ENCODE measurements at places on chromosomes 12 and 14.

DNA sequence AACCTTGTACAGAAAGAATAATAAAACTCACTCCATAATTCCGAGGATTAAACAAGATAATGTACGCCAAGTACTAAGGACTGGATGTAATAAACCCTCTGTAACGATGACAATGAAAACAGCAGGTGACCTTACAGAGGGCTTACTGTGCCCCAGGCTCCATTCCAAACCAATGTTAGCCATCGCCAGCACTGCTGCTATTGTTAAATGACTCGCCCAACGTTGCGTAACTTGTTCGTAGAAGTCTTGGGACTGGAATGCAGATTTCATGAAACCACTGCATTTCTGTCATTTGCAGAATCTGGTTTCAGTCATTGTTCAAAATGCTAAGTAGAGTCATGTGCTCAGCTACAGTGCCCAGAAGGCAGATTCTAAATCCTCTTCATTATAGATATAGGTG lies 728 bp upstream of the STON2 start:
- no peak for DNase-seq

- no peak for DNase-seq
Measured at GRCh38 chr12:64180951-64181350, 41.1 kb downstream of the KICS2 start.

DNA sequence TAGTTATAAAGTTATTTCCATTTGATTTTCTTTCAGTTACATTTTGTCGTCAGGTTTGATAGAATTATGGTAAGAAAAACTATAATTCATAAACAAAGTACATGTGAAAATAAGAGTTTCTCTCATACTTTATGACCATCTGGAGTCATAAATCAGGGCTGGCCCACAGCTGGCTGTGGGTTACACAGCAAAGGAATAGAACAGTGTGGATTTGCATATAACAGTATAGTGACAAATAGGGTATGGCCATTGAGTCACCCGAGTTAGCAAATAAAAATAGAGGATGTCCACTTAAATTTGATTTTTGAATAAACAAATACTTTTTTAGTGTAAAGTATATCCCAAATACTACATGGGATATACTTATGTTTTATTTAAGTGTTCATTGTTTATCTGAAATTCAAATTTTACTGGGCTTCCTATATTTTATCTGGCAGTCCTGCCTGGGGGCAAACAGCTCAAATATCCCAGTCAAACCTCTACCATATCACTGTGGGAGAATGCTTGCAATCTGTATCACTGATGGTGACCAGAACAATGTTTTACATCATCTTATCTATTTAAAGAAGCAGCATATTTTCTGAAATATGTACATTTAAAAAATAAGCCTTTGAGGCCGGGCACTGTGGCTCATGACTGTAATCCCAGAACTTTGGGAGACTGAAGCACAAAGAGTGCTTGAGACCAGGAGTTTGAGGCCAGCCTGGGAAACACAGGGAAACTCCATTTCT lies 65.5 kb downstream of the KSR2 start:
- DNase-seq: no peak

DNA sequence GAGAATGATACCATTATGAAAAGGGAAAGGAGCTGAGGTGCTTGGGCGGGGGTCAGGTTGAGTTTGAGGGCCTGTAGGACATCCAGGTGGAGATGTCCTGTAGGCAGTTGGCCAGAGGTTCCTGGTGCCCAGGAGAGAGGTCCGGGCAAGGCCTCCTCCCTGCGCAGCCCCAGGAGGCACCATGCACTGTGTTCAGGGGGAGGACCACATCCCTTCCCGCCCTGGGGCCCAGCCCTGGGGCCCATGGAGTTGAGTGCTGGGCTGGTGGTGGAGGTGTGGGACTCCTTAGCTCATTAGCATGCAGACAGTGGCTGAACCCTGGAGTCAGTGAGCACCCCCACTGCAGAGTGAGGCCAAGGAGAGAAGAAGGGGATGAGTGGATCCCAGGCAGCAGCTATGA lies 5.7 kb upstream of the FAIM2 start:
- DNase-seq: no peak

DNA sequence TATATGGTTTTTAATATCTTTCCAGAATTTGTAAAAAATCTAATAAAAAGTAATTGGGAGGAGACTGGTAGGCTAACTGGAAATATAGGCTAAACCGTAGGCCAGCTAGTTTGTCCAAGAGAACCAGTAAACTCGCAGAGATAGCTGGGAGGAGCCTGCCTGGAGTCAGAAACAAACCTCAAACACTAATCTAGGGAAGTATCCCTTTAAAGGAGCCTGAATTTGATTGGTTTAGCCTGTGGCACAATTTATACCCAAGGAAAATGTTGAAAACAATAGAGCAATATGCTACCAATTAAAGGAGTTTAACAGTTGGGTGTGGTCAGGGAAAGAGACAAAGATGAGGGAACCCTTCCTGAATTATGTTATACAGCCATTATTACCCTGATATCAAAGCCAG lies 109.6 kb downstream of the EML5 start:
- no peak for DNase-seq

DNA sequence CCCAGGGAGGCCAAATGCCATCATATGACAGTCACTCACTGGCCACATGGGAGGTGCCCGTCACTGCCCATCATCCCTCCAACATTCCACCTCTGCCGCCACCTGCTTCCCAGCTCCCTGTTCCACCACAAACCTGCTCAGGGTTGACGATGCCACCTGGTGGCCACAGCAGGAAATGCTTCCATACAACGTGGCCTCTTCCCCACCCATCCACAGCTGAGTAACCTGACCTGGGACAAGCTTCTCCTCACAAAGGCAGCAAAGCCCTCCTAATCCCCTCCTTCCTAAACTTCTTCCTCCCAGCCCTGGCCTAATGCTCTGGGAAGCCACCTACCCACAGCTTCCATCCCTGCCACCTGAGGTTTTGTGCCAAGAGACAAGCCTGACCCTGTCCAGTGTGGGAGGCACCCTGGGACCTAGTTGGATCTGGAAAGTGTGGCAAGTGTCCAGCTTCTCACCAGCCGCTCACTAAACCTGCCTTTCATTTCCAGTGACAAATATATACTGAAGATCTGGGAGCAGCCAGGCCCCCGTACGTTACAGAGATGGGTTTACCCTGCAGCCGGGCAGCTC lies 4.3 kb downstream of the DEGS2 start:
- no peak for DNase-seq

- DNase-seq: no peak
Measured at GRCh38 chr12:89845366-89845765, 136.7 kb upstream of the ATP2B1 start.

DNA sequence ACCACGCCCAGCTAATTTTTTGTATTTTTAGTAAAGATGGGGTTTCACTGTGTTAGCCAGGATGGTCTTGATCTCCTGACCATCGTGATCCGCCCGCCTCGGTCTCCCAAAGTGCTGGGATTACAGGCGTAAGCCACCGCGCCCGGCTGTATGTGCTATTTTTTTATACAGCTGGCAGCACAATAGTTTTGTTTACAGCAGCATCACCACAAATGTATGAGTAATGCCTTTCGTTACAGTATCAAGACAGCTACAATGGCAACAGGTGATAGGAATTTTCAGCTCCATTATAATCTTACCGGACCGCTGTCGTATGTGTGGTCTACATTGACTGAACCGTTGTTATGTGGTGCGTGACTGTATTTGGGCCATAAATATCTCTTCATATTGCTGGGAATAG lies 11.6 kb upstream of the MDM2 start:
- no peak for DNase-seq

- no peak for DNase-seq
Measured at GRCh38 chr12:78418919-78419318, 445.7 kb upstream of the SYT1 start.

GRCh38 chr14:53260286-53260685 lies 107.2 kb upstream of the DDHD1 start:
- DNase-seq: no peak

DNA sequence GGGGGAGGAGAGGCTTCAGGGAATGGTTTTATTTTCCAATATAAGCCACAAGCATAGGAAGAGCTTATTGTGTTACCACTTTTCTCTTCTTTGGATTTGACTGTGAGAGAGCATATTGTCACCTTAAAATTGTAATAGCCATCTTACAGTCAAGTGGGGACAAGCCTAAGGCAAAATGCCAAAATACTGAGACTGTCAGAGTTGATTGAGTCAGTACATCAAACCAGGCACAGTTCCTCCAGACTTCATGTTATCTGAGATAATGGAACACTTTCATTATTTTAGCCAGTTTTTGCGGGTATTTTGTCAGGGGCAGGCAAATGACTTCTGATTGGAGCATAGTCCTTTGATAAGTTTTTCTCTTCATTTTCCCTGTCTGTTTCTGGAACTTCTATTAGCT lies 19.5 kb upstream of the NUBPL start:
- no peak for DNase-seq

All from left forelimb (tissue), 1 donor.